ENCODE measurements at places on chromosomes 13 and 19.
A peak's percentile ranks its signal among the peaks of the same experiment; 100 is the strongest.

GRCh38 chr19:29477831-29478577 is 47.8 kb upstream of the VSTM2B start:
- DNase-seq = no peak

DNA sequence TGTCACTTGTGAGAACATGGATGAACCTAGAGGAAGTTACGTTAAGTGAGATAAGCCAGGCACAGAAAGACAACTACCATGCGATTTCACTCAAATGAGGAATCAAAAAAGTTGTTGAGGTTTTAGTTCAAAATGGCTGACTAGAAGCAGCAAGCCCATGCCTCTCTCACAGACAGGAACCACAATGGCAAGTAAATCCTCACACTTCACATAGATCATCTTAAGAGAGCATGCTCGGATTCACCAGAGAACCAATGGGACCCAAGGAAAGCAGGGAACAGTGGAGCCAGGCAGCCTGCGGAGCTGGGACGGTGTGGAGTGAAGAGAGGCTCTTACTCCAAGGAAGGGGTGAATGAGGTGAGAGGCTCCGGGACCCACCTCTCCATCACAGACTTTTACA is 581.0 kb downstream of the UQCRFS1 start:
- no peak for DNase-seq

DNA sequence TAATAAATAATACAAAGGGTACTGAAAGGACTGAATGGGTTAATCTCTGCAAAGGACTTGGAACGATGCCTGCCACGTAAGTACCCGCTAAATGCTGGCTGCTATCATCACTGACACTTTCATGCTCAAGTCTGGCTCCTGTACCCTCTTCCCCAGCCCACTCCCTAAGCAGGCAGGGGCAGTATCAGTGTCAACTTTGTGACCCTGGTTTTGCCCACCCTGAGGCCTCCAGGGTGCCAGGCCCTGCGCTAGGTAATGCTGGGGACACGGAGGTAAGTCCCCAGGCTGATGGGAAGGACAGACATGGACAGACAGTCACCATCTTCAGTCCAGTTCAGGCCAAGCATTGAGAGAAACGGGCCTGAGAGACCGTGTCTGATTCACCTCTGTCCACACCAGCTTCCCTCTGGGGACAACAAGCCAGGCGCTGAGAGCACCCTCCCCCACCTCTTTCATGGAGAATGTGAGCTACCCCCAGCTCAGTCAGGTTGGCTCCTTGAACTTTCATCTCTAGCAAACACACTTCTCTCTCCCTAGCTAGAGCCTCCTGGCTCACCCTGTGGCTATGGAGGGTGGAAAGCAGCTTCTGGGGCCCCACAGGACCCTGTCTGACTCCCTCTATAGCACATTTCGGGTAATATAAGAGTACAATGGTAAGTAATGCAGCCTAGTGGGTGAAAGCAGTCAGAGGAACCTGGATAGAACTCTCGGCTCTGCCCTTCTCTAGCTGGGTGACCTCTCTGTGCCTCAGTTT is 800 bp downstream of the ETFB start:
- DNase-seq = no peak

DNA sequence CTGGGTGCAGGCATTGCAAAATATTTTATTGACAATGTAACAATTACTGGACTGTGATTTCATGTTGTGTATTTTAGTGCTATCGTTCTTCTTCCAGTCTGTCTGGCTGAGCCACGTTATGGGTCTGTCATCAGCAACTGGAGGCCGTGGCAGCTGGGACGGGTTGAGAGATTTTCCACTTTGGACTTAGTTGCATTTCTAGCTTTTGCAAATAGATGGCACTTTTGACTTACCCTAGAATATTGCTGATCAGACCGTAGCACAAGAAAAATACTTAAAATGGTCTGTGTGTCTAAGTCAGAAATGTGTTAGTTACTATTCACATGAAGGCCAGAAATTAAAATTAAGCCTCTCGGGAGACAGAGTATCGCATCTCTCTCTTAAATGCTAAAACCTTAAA is 211.1 kb downstream of the TEX29 start:
- peak; percentile 59 for DNase-seq

- DNase-seq = no peak
Measured at GRCh38 chr19:48455908-48456562, 661 bp downstream of the KCNJ14 start.

DNA sequence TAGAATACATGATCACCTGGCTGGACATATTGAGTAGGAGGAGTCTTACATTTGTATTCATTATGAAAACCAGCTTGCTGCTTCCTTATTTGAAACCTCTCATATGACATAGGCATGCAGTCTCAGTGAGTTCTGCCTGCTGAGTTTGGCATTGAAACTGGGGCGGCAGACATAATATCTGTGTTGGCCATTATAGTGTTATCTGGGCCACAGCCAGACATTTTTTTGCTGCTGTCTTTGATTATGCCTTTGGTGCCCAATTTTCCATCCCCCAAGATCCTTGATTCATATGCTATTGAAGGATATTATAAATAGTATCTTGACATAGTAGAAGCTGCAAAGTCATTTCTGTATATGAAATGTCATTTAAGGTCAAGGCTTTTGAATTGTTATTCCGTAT is 15.8 kb downstream of the FREM2 start:
- no peak for DNase-seq

DNA sequence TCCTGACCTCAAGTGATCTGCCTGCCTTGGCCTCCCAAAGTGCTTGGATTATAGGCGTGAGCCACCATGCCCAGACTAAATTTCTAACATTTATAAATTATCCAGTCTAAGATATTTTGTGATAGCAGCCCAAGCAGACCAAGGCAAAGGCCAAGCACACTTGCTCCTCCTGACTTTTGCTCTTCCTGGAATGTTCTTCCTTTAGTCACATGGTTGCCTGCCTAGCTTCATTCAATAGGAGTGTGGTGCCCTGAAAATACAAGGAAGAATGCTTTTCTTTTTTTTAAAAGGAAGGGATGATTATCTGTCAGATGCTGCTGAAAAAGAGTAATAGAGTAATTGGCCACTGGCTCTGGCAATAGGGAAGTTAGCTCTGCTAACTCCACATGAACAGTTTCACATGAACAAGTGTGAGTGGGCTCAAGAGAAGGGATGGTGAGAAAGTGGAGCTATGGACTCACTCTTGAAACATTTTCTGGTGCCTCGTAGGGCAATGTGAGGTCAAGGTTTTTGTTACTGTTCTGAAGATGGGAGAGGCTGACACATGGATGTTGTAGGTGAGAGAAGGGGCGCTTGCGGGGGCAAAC is 47.1 kb downstream of the USPL1 start:
- no peak for DNase-seq

DNA sequence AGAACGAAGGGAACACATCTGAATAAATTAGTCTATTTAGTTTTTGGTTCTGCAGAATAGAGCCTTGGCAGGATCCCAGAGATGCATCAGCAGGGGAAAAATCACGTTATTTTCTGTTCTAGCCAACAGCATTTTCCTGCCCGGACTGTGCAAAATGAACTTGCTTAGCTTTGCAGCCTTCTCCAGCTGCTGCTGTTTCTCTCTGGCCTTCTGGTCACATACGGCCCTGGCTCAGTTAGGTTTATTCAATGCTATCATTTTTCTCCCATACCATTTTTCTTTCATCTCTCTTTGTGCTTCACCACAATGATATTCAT is 110.4 kb upstream of the KL start:
- DNase-seq = no peak

- DNase-seq = no peak
Measured at GRCh38 chr13:27970382-27971235, 1.5 kb upstream of the CDX2 start.

DNA sequence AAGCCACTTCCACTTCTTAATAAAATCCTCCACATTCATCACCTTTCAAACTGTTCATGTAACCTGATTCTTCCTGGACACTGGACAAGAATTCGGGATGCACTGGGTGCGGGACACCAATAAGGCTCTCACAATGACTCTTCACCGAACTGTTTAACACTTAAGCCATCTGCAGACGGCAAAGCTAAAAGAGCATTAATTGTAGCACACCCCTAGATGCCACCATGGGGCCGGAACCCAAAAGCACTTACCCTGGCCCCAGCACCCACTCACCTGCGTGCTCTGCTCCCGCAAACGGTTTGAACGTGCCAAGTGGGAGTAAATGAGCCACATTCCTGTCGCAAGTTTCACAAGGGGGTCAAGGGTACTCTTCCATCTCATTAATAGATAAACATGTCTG is 254.3 kb upstream of the PRR20A start:
- no peak for DNase-seq

DNA sequence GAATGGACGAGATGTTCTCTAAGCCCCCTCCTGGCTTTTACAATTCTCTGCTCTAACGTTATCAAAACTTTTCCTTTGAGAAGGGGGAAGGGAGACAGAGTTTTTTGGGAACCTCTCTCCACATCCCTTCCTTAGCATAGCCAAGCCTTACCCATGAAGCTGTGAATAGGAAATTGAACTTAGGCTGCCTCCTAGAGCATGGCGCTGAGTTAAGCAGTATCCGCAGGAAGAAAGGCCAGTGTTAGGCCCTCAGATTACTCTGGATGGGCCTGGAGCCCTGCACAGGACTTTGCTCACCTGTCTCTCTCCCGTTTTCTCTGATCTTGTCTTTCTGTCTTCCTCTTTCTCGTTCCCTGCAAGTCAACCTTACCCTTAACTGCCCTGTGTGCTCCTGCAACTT is 39.6 kb downstream of the CYP2B6 start:
- DNase-seq = no peak

- DNase-seq = no peak
Measured at GRCh38 chr19:31254611-31255010, 94.6 kb downstream of the TSHZ3 start.

- no peak for DNase-seq
Measured at GRCh38 chr19:41694196-41694595, 6.1 kb upstream of the CEACAM7 start.

- DNase-seq = no peak
Measured at GRCh38 chr19:45179072-45179891, 698 bp downstream of the BLOC1S3 start.

DNA sequence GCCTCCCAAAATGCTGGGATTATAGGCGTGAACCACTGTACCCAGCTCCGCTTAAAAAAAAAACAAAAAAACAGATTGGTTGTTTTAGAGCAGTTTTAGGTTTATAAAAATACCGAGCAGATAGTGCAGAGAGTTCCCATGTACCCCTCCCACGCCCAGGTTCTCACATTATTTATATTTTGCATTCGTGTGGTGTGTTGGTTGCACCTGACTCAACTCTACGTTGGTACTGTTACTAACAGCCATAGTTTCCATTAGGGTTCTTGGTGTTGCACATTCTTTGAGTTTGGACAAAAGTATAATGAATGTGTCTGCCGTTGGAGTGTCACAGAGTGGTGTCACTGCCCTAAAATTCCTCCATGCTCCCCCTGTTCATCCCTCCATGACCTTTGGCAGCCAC is 29.1 kb downstream of the MYO9B start:
- DNase-seq = no peak

- no peak for DNase-seq
Measured at GRCh38 chr19:58392945-58393724, 2.3 kb upstream of the RNF225 start.

DNA sequence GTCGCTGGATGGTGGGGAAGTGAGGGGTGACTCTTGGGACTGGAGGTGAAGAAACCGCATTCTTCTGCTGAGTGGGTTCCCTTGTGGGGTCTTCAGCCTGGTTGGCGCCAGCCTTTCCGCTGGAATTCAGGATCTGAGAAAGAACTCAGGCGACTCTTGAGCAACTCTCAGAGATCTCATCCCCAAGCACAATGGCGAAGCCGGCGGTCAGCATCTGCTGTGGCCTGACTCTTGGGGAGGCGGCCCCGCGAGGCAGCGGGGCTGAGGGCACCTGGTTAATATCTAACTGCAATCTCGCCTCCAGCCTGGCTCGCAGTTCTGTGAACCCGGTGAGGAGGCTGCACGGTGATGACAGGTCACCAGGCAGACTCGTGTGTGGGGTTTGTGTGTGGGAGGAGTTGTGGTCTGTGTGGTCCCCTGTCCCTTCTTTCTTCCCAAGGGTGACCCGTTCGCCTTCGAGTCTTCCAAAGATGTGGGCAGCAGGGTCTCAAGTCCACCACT is 883 bp downstream of the ZNF441 start:
- DNase-seq = no peak

DNA sequence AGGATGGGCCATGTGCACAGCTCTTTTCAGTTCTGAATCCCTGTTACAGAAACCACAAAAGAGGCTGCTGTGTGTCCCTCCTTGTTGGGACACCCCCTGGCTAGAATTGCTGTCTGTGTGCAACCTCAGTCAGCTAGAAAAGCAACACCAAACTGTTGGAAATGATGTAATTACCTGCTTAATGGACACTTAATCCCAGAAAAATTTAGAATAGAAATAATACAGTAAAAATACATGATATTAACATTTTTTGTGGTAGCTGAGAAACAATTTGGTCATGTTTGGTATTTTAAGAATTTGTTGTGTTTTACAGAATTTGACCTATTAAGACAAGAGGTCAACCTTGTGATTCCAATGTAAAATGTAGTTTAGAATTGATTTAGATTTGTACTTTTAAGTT is 46.8 kb downstream of the FAM124A start:
- no peak for DNase-seq

DNA sequence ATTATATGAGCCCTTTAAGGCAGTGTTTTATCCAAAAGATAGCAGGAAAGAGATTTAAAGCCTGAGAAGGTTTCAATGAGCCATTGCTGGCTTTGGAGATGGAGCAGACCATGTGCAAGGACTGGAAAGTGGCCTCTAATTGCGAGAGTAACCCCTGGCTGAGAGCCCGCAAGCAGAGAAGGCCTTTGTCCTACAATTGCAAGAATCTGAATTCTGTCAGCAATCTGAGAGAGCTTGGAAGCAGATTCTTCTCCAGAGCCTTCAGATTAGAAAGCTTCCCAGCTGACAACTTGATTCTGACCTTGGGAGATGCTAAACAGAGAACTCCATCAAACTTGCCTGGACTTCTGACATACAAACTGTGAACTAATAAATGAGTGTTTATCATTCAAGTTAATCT is 528.7 kb upstream of the KLF12 start:
- no peak for DNase-seq

DNA sequence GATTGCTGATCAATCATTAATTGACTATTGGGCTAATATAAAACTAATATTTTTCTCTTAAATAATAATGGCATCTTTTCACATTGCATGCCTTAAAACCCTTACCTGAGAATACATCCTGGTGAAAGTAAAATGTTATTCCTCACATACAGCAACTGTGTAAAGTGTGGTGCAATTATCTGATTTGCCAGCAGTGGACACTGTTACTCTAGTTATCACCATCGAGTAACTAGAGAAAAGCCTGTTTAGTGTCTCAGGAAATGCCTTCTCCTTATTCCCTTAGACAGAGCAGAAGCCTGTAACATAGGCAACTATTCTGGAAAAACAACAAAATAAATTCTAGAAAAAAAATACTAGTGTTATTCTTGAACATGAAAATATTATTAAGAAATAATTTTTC is 459.8 kb downstream of the FGF14 start:
- peak; percentile 83 for DNase-seq
